Upper lobe of left lung (tissue), 6 donors: ENCODE measurements at places on chromosomes 5 and 9. TPM values are rescaled to one million over a fixed set of nuclear protein-coding genes. Genes with fewer than 3 reads are reported as not detected.

Gene TSLP
- total RNA-seq = 0.46 TPM

Gene MYMK
- not detected for total RNA-seq

Gene FOXD4L4
- total RNA-seq = 0.22 TPM

Gene ANGPTL2
- 3.9 TPM for total RNA-seq

- no peak for DNase-seq
Measured at GRCh38 chr9:68896486-68896885, 117.4 kb downstream of the PRKACG start.

GRCh38 chr5:72539038-72539437 is 31.8 kb upstream of the ZNF366 start:
- no peak for DNase-seq
